H1 (cell line): ENCODE measurements at places on chromosomes 3 and 15. TPM values are rescaled to one million over a fixed set of nuclear protein-coding genes. Genes with fewer than 3 reads are reported as not detected.

HAPLN3 gene
- polyA plus RNA-seq = 79.7 and 115 TPM in 2 replicates

PRKCD gene
- 23.9 and 27.0 TPM in 2 replicates for polyA plus RNA-seq

PHLDB2 gene
- polyA plus RNA-seq = 5.0 and 5.8 TPM in 2 replicates

CSTA gene
- polyA plus RNA-seq = not detected in 2 replicates

TIGIT gene
- polyA plus RNA-seq = 0.02 and 0.17 TPM in 2 replicates
